Colonic mucosa (tissue), 4 donors: ENCODE measurements at places on chromosomes 3 and 15.

- DNase-seq = no peak
Measured at GRCh38 chr3:15327941-15328340, 4.4 kb downstream of the SH3BP5 start.

DNA sequence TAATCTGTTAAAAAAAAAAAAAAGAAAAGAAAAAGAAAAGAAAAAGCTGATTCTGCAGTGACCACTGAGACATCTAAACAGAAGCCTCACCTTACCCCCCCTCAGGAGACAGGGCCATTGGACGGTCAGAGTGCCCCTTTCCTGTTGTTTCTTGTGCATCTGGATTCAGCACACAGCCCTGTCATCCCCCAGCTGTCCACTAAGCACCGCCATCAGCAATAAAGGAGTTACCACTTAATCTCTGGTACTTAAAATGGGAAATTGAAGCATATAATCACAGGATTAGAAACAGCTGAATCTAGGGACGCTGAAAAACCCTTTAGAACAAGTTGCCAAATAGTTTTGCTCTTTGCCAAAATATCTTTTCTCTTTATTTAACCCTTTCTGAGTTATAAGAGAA lies 62.5 kb downstream of the TRIM69 start:
- DNase-seq = no peak

DNA sequence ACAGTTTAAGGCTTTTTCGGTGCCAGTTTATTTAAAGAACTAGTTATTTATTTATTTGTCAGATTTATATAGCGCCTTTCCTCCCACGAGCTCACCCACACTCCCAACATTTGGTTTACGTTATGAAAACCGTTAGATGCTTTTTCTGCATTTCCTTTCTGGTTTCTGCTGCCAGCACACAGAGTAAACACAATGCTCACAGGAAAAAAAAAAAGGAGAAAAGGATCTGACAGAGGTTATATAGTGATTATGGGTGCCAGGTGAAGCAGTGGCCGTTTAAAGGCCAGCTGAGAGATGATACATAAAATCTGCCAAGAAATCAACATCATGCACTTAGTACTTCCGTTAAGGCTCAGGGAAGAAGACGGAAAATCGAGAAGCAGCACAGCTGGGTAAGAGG lies 37.9 kb downstream of the ETV5 start:
- no peak for DNase-seq

DNA sequence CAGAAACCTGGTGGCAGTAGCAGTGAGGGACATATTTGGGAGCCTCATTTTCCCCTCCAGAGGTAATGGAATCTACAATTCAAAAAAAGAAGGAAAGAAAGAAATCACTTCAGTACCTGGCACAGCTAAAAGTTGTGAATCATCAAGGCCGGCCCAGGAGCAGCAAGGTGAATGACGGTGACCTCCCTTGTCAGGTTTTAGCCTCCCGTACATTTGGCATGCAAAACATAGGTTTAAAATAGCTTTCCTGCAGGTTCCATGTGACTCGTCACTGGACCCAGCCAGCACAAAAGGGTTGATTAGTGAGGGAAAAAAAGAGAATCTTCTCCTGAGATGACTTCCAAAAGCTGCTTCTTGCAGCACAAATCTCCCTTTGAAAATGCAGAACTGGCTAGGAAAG lies 394.2 kb downstream of the LSAMP start:
- DNase-seq = no peak

DNA sequence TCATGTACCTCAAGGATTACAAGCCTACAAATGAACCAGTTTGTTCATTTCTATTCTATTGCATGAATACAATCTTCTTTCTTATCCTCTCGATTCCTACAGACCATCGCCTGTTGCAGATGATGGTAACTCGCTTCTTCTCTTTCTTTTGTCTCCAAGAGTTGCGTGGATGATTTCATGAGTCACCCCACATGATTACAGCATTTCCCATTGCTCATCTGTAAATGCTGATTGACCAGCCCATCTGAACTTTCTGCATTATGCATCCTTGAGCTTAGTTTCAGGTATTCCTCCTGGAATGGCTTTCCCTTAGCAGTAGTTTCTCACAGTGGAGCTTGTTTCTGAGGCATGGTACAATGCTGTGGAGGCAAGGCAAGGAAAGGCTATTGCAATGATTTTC lies 109.6 kb upstream of the TOPAZ1 start:
- DNase-seq = no peak

DNA sequence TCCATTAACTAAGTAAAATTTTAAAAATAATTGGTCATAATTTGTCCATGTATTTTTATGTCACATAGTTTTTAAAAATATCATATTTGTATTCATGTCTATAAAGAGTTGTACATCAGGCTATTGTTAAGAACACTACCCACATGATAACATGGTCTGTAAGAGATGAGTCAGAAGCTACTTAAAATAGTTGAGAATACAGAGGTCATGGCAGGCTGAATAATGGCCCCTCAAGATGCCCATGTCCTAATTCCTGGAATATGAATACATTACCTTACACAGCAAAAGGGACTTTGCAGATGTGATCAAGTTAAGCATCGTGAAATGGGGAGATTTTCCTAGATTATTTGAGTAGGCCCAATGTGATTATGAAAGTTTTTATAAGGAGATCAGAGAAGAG lies 782.9 kb upstream of the GOLIM4 start:
- no peak for DNase-seq

- no peak for DNase-seq
Measured at GRCh38 chr15:96818861-96819260, 488.4 kb downstream of the NR2F2 start.

- no peak for DNase-seq
Measured at GRCh38 chr3:74217467-74217866, 397.0 kb downstream of the CNTN3 start.

DNA sequence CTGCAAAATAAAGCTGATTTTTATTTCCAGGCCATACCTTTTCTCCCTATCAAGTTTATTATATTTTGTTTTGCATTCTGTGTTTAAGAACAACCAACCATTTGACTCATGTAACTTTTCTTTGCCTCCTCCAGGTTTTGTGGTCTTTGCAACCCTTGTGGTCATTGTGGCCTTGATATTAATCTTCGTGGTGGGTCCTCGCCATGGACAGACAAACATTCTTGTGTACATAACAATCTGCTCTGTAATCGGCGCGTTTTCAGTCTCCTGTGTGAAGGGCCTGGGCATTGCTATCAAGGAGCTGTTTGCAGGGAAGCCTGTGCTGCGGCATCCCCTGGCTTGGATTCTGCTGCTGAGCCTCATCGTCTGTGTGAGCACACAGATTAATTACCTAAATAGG lies 27.6 kb downstream of the NIPA2 start:
- DNase-seq = no peak
